Globus pallidus (tissue), 1 donor: ENCODE measurements at places on chromosomes 16 and 17.

DNA sequence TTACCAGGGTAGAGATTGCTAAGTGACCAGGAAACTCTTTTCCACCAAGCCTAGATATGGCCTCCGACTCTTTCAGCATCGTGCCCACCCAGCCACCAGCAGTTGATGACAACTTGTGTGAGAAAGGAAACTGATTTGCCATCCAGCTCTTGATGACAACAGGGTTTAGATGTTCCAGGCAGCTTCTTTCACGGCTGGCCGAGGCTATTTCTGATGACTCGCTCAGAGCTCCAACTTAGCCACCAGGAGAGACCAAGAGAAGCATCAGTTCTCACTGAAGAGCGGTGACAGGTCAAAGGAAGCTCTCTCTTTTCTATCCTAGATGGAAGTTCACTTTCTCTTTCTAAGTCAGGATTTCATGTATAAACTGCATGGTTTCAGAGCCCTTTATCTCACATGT is 61.2 kb downstream of the MPHOSPH6 start:
- no peak for DNase-seq

- DNase-seq: no peak
Measured at GRCh38 chr17:8622191-8622590, 8.3 kb downstream of the MYH10 start.

DNA sequence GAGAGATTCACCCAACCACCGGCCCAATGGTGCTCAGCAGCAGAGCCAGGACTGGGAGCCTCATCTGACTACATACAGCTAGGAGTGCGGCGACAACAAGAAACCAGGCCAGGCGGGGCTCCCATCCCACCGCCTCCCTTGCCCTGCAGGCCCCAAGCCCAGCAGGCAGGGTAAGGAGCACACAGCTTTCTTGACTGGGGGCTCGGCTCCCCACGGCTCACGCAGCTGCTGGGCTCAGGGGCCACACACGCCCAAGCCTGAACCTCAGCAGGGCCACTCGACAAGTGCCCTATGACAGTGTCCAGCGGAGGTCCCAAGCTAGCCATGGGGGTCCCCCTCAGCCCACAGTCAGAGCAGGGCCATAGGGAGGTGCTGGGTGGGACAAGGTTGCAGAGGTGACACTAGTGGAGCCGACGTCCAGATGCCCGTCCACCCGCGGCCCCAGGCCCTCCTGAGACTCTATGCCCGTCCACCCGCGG is 13.7 kb downstream of the PIEZO1 start:
- no peak for DNase-seq

DNA sequence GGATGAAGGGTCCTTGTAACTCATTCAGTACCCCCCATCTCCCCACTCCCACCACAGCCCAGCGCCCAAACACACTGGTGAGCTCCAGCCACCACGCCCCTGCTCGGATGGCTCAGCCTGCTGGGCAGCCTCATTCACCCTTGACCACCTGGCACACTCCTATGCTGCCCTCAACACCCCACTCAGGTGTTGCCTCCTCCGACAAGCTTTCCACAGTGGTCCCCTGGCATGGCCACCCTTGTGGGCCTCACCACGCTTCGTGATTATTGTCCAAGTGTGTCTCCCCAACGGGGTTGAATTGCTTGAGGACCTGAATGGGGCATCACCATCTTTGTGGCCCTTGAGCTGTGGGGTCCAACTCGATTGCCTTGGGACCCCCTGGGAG is 12.0 kb upstream of the DOC2B start:
- DNase-seq: no peak

DNA sequence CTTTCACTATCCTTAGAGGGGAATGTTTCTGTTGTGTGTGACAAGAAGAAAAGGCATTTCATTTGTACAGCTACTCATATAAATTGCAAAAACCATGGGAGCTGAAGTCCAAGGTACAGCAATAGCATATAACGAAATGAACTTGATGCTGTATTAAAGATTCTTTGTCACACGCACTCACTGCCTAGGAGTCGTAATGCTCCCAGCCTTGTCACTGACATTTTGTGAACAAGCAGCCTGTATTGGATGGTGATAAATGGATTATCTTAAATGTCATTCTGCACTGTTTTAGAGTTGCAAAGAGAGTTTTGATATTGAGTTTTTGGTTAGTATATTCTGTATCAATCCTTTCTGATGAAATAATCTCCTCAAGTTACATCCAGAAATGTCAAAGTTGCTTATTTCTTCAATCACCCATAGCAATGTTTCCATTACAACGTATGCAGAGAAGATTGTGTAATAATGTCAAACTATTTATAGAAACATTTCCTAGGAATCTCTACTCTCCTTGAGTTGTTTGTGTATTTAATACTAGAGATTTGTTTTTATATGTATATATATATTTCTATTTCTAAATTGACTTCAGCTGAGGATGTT is 270.6 kb downstream of the FTO start:
- DNase-seq: no peak

DNA sequence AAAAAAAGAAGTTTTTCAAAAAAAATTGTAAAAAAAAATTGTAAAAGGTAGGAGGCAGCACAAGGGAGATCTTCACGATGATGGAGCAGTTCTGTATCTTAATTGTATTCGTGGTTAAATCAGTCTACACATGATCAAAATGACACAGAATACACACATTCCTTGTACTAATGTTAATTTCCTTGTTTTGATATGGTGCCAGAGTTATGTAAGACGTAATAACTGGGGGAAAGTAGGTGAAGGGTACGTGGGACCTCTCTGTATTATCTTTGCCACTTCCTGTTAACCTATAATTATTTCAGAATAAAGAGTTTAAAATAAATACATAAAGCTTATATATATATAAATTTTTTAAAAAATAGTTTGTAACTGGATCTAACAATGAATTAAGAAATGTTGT is 36.8 kb downstream of the HELZ start:
- no peak for DNase-seq

- DNase-seq: peak; percentile 34
Measured at GRCh38 chr16:29675811-29676643, 3.0 kb upstream of the QPRT start.

GRCh38 chr17:21419299-21420239 is 43.4 kb downstream of the KCNJ12 start:
- no peak for DNase-seq

GRCh38 chr17:43042025-43042628 is 17.1 kb downstream of the RND2 start:
- no peak for DNase-seq

- no peak for DNase-seq
Measured at GRCh38 chr16:49464877-49465504, 91.4 kb downstream of the C16orf78 start.

- DNase-seq: no peak
Measured at GRCh38 chr16:2472885-2473445, 1.9 kb downstream of the NTN3 start.

- no peak for DNase-seq
Measured at GRCh38 chr16:15539197-15539596, 103.8 kb downstream of the MARF1 start.

DNA sequence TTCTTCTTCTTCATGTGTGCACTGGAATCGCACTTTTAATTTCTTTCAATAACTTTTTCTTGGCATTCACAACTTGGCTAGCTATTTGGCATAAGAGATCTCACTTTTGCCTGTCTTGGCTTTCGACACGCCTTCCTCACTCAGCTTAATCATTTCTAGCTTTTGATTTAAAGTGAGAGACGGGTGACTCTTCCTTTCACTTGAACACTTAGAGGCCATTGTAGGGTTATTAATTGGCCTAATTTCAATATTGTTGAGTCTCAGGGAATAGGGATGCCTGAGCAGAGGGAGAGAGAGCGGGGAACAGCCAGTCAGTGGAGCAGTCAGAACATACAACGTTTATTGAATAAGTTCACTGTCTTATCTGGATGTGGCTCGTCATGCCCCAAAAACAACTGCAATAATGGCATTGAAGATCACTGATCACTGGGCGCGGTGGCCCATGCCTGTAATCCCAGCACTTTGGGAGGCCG is 200.3 kb downstream of the SEC14L1 start:
- no peak for DNase-seq
